ENCODE measurements at places on chromosomes 2 and 18. TPM values are rescaled to one million over a fixed set of nuclear protein-coding genes. Genes with fewer than 3 reads are reported as not detected.

Gene OTOS
- total RNA-seq: not detected

Gene PTPRN
- 2.3 TPM for total RNA-seq

Gene SIX3
- not detected for total RNA-seq

Gene DNAJC5G
- not detected for total RNA-seq

Gene GALNT14
- total RNA-seq: not detected

Gene DRC1
- total RNA-seq: not detected
